SIG-M5 (cell line): ENCODE measurements at places on chromosomes 3 and 15.
A peak's percentile ranks its signal among the peaks of the same experiment; 100 is the strongest.

GRCh38 chr15:100147828-100148227, 193.9 kb downstream of the ADAMTS17 start:
- no peak for DNase-seq

- no peak for DNase-seq
Observed at GRCh38 chr15:65556622-65557021, 26.4 kb downstream of the HACD3 start.

GRCh38 chr3:71453822-71454511, 129.6 kb downstream of the FOXP1 start:
- no peak for DNase-seq

DNA sequence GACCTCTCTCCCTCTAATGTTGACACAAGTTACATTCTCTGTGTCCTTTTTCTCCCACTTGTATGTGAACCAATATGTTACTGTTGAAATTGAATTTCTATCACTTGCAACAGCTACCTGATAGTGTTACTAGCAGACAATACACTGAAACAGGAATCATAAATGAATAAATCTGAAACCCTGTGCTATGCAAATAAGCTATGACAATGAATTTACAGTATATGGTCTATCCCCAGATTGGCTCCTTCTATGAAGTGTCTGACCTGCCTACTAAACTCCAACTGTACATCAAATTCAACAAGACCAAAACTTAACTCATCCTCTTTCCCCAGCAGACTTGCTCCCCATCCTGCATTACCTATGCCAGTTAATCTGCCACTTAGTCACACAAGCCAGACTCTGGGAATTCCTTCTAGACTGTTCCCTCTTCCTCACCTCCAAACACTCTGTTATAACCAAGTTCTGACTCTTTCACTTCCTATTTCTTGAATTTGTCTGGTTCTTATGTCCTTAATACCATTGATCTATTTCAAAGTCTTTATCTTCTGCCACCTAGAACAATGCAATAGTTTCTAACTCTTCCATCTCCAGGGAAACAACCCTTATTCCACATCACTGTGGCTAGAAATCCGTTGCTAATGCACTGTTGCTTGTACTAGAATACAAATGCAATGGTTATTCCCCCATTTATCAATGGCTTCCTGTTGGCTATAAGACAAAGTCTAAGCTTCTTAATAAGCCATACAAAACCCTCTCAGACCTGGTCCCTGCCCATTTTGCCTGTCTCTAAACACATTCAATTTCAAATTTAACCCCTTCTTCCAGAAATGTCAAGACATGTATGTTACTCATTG, 13.4 kb upstream of the ZNF639 start:
- no peak for DNase-seq

GRCh38 chr3:195760345-195761122, 39.8 kb downstream of the MUC20 start:
- DNase-seq: no peak

DNA sequence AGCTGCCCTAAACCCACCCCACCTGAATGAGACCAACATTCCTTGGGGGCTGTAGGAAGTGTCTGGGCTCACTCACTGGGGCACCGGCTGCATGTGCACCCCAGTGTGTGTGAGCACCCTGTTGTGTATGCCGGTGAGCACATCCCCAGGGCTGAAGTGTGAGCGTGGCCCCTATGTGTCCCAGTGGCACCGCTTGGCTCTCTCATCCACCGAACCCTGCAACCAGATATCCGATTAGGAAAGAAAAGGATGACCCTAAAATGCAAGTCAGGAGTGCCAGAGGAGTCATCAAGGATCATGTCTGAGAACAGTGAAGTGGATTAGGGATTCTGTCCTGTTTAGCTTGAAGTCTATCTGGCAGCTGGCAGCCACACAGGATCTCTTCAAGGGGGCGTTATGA, 84.0 kb upstream of the ALDH1L1 start:
- no peak for DNase-seq

- no peak for DNase-seq
Observed at GRCh38 chr3:138031536-138031935, 21.6 kb downstream of the CLDN18 start.

- DNase-seq: no peak
Observed at GRCh38 chr3:99388780-99389179, 249.6 kb upstream of the COL8A1 start.

GRCh38 chr3:66673293-66673692, 172.5 kb upstream of the LRIG1 start:
- no peak for DNase-seq

GRCh38 chr3:18679238-18679637, 254.1 kb upstream of the SATB1 start:
- no peak for DNase-seq

DNA sequence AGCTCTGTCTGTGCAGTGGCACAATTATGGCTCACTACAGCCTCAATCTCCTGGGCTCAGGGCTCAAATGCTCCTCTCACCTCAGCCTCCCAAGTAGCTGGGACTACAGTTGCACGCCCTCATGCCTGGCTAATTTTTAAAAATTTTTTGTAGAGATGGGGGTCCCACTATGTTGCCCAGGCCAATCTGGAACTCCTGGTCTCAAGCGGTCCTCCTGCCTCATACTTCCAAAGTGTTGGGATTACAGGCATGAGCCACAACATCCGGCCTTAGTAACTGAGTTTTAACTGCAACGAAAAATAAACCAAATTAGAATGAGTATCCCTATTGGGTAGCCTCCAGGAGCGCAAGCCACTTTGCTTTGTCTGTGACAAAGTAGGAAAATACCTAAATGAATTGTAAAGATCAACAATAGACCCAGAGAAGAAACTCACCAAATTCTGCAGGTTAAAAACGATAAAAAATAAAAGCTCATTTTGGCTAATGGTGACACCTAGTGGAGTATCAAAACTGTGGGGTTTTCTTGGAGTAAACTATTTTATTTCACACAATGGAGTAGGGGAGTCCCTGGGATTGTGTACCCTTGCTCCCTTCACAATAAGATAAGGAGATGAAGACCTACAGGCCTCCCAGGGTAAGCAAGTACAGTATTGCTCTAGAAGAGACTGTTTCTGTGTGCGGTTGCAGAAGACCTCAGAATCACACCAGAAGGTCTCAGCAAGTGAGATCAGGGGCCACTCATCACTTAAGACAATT, 21.0 kb upstream of the CA12 start:
- DNase-seq: no peak

GRCh38 chr15:99495430-99496301, 70.1 kb upstream of the MEF2A start:
- no peak for DNase-seq

DNA sequence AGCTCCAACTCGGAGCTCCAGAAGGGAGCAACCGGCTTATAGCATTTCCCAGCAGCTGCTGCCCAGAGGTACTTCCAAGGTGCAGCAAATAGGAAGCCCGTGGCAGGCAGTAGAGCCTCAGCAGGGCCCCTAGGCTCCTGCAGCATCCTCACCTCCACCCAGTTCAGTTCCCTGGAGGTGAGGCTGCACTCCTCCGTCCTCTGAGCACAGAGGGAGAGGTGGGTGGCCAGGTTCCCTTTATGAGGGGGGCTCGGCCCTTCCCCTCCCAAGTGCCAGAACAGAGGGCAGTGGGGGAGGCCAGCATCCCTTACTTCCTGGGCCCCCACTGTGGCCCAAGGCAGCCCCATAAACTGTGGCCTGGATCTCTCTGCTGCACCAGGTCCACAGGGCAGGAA, 150.2 kb downstream of the ATP10A start:
- no peak for DNase-seq

DNA sequence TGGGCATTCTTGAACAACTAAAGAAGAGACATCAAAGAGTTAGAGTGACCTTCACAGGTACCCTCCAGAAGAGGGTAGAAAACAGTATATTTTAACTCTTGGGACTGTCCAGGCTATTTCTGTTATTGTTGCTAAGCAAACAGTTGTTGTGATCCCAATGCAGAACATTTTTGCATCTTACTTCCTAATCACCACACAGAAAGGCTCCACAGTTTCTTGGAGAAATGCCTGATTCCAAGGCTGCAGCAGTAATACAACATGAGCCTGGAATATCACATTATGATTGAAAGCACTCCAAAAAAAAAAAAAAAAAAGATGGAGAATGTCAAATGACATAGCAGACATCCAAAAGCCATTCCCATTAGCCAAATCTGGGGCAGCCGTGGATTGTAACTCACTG, 195.6 kb downstream of the CTNNB1 start:
- DNase-seq: no peak

- DNase-seq: no peak
Observed at GRCh38 chr3:30704931-30705890, 98.8 kb downstream of the TGFBR2 start.

DNA sequence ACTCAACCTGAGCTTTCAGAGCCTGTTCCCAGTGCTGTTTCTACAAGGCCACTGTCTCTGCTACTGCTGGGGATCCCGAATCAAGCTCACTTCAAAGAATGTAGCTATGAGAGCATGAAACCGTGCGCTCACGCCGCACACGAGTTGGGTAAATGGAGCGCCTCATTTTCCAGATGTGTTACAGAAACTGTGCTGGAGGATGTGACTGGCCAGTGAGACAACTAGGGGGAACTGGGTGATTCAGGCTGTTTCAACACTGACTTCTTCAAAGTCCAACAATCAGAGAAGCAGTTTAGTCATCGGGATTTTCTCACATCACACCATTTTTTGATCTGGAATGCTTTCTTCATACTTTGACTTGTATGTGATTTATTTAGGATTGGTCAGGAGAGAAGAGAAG, 3.5 kb downstream of the ZNF710 start:
- peak; percentile 65 for DNase-seq

DNA sequence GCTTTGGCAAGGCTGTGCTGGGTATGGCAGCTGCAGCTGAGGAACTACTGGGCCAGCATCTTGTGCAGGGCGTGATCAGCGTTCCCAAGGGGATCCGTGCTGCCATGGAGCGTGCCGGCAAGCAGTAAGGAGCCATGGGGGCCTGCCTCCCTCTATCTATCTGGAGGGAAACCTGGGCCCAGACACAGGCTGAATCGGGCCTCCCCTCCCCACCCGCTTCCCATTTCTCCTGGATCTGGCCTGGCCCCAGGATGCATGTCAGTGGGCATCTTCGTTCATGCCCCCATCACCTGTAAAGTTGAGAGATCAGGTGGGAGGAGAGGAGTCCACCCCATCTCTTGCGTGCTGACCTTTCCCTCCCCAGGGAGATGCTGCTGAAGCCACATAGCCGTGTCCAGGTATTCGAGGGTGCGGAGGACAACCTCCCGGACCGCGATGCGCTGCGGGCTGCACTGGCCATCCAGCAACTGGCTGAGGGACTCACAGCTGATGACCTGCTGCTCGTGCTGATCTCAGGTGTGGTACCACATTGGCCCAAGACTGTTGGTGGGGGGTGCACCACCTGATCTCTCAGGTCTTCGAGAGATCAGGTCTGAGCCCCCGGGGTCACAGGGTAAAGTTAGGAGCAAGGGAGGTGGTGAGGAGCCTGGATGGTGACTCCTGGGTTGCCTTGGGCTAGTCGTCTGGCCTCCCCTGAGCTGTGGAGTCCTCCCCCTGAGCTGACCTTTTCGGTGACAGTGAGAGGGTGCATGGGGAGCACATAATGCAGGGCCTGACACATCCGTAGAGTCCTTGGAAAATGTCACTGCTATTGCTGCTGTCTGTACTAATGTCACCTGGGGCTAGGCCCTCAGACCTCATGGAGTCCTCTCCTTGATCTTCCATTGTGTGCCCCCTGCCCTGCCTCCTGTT, 3.2 kb downstream of the GLYCTK start:
- no peak for DNase-seq

- no peak for DNase-seq
Observed at GRCh38 chr3:66299891-66300290, 79.1 kb downstream of the SLC25A26 start.

GRCh38 chr3:187040516-187041361, 98.6 kb downstream of the RPL39L start:
- no peak for DNase-seq

DNA sequence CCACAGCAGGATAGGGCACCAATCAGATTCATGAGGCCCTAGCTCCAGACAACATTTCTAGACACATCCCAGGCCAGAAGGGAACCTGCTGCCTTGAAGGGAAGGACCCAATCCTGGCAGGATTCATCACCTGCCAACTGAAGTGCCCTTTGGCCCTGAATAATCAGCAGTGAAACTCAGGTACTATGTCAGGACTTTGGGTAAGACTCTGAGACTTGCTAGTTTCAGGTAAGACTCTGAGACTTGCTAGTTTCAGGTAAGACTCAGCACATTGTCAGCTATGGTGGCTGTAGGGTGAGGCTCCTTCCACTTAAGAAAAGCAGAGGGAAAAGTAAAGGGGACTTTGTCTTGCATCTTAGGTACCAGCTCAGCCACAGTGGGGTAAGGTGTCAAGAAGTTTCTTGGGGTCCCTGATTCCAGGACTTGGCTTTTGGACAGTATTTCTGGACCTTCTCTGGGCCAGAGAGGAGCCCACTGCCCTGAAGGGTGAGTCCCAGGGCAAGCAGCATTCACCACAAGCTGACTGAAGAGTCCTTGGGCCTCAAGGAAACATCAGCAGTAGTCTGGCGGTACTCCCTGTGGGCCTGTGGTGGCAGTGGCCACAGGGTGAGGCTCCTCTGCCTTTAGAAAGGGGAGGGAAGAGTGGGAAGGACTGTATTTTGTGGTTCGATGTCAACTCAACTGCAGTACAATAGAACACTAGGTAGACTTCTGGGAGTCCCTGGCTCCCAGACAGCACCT, 13.7 kb upstream of the COL8A1 start:
- DNase-seq: no peak

- DNase-seq: no peak
Observed at GRCh38 chr3:186932281-186933181, 2.2 kb downstream of the ST6GAL1 start.

DNA sequence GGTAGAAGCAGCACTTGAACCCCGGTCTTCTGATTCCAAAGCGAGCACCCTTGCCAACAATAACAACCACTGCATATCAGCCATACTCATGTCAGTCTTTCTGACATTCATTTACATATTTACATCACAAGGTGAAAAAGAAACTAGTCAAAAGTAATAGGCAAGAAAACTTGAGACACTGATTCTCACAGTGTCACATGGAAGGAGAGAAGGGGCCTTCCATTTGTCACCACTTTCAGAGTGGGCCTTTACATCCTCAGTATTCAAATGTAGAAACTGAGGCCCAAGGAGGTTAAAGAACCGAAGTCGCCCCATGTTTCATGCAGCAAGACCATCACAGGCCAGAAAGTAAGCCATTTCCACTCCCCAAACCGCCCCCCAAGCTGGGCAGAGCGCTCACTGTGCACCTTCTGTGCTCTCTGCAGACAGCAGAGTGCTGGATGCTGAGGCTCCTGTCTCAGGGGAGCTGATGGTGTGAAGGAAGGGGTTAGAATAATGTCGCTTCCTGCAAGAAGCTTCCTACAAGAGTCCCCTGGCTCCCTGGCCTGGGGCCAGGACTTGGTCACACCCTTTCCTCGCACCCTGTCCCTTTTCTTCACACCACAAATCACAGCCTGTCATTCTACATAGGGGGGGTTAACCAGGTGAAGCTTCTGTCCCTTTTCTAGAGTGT, 260.1 kb downstream of the UACA start:
- no peak for DNase-seq

DNA sequence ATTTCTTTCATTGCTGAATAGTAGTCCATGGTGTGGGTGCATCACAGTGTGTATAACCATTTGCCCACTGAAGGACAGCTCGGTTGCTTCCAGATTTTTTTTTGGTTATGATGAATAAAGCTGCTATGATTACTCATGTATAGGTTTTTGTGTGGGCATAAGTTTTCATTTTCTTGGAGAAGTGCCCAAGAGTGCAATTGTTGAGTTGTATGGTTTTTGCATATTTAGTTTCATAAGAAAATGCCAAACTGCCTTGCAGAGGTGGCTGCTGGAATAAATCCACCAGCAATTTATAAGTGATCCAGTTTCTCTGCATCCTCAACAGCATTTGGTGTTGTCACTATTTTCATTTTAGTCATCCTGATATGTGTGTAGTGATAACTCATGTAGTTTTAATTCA, 8.4 kb upstream of the SPESP1 start:
- no peak for DNase-seq
